Activated CD8-positive, alpha-beta memory T cell treated with anti-CD3 and anti-CD28 coated beads for 48 hours (primary cell): ENCODE measurements at places on chromosomes 2 and 18.

- no peak for DNase-seq
Measured at GRCh38 chr18:21725201-21725600, 15.4 kb upstream of the MIB1 start.

GRCh38 chr2:140362361-140362760 lies 1582.2 kb upstream of the NXPH2 start:
- DNase-seq = no peak

DNA sequence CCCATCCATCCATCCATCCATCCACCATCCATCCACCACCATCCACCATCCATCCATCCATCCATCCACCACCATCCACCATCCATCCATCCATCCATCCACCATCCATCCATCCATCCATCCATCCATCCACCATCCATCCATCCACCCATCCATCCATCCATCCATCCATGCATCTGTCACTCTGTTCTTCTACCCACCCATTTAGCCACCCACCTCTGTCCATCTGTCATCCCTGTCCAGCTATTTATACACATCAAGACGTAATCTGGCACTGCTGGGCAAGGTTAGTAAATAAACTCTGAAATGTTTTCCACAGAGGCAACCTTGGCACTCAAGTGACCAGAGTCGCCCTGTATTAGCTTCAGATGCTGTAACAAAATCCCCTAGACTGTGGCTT lies 120.9 kb downstream of the RTP5 start:
- no peak for DNase-seq

DNA sequence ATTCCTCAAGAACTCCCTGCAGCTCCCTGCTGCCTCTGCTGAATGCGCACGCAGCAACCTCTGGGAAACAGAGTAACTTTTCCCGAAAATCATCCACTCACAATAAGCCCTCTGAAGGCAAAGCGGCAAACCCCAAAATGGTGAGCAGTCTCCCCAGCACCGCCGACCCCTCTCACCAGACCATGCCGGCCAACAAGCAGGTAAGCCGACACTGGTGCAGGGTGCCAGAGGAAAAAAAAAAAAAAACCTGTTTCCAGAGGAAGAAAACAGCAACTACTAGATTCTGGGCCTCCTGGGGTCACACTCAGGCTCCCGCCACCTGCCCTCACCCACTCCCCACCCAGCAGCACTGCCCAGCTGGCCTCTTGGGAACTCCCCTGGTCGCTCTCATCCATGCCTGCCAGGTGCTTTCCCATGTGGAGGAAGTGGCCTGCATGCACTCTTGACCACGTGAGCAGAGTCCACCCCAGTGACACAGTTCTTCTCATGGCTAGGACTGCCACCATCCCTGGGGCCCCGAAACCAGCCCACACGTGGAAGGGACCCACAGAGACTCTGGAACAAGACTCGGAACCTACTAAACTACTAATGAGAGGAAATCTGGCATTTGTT lies 36.9 kb downstream of the KCTD18 start:
- DNase-seq = no peak

DNA sequence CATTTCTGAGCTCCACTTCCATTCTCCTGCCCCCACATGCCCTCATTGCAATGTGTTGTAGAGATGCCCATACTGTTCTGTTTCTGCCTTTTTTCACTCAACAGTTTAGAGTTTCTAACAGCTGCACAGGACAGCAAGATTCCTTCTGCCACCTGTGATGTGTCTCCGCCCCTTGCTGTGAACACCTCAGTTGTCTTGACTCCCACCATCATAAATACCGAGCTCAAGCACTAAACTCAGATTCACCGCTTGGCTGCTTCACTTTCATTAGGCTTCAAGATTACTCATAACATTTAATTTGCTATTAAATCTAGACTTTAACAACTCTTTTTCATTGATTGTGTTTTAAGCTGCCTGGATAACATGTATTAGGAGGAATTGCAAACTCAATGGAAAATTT lies 141.0 kb downstream of the MAP2 start:
- no peak for DNase-seq

DNA sequence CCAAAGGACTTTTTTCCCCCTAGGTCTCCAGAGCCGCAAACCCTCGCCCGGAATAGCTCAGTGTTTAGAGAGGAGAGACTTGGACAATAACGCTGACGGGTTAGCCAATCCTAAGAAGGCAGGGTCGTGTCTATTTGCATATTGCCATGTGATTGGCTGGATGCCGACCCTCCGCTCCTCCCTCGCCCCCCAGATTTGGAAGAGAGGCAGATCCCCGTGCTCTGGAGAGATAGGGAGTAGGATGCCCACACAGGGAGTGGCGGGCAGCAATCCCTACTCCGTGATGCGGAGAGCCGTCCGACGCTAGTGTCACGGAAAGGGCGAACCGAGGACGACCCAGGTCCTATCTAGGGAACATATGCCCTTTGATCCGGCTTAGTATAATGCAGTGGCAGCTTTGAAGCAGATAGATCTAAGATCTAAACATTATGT lies 1.4 kb downstream of the WNT6 start:
- DNase-seq = no peak

GRCh38 chr2:11773747-11774525 lies 27.5 kb downstream of the LPIN1 start:
- DNase-seq = no peak

DNA sequence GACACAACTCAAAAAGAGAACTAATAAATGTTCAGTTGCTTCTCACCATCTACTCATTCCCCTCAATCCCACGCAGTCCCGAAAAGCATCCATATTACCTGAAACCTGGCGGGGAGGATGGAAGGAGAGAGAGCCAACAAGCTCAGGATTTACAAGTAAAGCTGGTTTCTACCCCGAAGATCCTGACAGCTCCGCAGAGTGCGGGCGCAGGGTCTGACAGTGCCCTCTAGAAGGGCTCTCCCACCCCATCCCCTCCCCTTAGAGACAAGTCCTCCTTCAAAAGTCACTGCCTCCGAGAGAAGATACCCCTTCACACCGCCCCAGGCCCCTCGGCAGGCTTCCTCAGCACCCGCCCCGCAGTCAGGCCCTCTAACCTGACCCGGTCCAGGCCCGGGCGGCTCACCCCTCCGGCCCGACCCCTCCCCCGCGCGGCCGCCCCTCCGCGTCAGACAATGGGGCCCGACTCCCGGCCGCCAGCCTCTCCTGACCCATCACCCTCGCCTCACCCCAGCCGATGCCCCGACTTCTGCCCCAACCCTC lies 550 bp downstream of the RAB1A start:
- peak; percentile 4 for DNase-seq

DNA sequence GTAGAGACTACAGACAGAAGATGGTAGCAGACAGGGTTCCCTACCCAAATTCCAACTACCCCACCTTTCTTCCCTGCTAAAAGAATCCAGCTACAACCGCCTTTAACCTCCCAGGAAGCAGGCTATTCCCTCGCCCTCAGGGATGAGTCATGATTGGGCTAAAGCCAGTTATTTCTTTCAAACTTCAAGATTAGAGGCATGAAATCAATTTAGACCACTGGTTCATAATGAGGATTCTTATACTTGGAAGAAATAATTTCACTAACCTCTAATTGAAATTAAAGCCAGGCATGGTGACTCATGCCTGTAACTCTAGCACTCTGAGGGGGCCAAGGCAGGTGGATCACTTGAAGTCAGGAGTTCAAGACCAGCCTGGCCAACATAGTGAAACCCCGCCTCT lies 20.0 kb downstream of the TRIP12 start:
- no peak for DNase-seq

DNA sequence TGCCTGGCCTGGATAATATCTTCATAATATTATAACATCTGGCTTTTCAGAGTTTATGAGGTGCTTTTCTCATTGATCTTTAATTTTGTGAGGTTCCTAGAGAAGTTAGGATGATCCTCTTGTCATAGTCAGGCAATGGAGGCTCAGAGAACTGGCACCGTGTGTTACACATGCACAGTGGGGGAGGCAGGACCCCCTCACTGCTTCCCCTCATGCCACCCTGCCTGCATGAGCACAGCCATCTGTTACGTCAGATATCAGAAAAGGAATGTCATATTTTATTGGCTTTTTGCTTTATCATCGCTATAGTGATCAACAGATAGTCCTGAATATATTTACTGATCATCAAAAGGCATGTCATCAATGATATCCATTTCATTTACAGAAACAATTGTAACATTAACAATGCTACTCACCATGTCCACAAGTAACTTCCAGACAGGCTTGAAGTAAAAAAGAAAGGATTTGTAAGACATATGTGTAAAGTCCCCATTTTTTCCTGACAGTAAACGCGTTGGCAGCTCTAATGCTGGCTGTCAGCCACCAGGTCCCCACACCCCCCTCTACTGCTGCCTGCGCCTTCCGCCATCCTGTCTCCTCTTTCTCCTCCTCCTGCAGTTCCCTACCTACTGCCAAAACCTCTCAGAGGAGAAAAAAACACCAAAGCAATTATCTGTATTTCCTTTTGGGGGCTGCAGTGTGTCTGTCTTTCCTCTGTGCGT lies 18.8 kb downstream of the ENOSF1 start:
- no peak for DNase-seq

GRCh38 chr2:227880460-227880859 lies 9.0 kb downstream of the DAW1 start:
- DNase-seq = no peak

DNA sequence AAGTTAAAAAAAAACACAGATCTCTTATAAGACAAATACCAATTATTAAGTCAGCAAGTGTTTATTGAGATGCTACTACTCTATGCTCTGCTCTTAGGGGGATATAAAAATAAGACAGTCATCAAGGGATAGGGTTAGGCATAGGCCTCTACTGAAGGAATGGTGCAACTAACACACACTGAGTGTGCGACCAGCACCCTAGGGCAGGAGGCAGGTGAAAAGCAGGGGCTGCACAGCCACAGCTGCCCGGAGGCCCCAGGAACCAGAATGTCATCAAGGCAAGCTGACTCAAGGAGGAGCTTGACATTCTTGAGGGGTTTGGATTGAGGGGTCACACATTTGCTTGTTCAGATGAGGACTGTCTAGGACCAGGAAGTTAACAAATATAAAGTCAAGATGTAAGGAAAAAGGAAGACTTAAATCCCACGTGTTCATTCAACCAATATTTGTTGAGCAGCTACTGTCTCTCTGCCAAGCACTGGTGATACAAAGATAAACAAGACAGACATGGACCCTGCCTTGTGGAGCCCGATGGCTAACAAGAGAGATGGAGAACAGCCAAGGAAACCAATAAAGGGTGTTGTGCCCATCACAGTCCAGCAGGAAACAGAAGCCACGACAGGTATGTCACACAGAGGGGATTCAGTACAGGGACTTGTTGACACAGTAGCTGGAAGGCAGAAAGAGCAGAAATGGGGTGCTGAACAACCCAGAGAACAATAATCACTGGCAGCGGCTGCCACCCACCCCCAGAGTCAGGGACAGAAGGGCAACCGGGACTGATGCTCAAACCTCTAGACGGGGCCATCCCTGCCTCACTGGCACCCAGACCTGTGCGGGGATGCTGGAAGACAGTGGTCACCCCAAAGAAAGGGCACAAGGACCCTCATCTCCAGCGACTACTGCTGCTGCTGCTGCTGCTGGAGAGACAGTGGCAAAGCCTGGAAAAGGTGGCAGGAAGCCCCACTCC lies 45.8 kb upstream of the MAL start:
- no peak for DNase-seq

DNA sequence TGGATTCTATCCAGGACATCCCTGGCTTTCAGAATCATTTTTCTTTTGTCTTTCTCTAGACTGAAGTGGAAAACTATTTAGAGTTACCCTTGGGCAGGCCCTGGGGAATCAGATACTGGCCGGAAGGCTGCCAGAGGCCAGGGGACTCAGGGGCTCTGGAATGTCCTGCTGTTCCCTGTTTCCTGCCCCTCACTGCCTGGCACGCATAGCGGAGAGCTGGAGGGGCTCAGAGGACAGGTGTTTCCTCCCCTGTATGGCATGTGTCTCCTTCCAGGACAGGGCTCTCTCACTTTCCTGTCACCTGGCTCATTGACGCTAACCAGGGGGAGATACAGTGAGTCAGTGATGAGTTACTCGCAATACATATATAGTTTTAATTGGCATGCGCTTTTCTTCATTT lies 38.8 kb downstream of the DYSF start:
- DNase-seq = no peak

DNA sequence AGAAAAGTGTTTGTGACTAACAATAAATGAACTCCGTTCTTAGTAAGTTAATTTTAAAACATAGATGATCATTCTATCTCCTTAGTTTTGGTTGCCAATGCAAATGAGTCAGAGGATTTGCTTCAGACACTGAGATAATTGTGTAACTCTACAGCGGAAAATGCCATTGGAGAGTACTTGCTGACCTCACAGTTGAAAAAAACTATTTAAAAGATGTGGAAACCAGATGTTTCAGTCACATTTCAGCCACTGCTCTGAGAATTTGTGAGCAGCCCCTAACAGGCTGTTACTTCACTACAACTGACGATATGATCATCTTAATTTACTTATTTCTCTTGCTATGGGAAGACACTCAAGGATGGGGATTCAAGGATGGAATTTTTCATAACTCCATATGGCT lies at the start of gene TNFAIP6:
Gene TNFAIP6, plus strand, starts transcription at position 234 of the 400 bp plus-strand sequence. Its CDS starts 75 bp downstream, at position 309.
- no peak for DNase-seq

DNA sequence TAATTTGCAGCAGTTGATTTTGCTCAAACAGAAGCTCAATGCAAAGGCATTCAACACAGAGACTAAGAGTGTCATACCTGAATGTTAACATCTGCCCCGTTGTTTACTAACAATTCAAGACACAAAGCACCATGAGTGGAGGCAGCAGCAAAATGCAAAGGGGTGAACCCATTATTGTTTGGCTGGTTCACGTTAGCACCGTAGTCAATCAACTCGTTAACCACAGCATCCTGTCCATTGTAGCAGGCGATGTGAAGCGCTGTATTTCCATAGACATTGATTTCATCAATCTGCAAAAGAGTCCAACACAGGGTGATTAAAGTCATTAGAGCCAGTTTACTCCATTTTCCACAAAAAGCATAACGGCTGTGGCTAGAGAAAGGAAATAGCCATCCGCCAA lies 189.3 kb downstream of the ANKRD44 start:
- no peak for DNase-seq

DNA sequence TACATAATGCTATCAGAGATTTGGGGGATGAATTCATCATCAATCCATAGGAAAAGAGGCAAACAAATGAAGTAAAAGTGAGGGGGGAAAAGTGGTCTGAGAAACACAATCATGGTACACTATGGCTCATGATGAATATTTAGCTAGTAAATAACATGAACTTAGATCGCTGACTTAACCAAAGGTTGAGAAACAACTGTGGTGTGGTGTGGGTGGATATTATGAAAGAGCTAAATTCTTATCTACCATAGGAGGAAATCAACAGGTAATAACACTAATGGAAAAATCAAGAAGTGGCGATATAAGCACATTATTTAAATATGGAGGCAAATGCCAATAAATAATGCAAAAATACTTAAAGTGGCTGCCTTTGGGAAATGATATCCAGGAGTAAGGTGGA lies 12.2 kb upstream of the TPRKB start:
- no peak for DNase-seq

DNA sequence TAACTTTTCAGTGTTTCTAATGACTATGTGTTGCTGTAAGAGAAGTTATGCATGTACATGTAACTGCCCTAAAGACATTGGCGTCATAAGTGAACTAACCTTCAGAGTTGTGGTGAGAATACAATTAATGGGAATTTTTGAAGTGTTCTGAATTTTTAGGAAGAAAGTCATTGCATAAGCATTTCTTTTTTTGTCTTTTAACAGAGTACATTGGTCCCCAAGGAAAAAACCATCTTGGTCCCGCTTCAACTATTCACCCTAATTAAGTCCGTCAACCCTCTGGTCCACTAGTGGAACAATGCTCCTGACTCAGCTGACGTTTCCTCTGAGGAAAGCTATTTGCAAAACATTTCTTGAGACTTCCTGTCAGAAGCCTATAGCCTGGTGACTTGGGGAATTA lies 41.1 kb upstream of the VIT start:
- no peak for DNase-seq

GRCh38 chr2:20126040-20126439 lies 74.6 kb upstream of the LAPTM4A start:
- DNase-seq = no peak

- DNase-seq = no peak
Measured at GRCh38 chr2:142670362-142670761, 207.1 kb upstream of the KYNU start.
